ENCODE measurements at places on chromosomes 1 and 21.
A peak's percentile ranks its signal among the peaks of the same experiment; 100 is the strongest.

- no peak for DNase-seq
Measured at GRCh38 chr1:204563780-204564179, 47.6 kb downstream of the MDM4 start.

- no peak for DNase-seq
Measured at GRCh38 chr1:241406421-241406820, 49.4 kb upstream of the RGS7 start.

DNA sequence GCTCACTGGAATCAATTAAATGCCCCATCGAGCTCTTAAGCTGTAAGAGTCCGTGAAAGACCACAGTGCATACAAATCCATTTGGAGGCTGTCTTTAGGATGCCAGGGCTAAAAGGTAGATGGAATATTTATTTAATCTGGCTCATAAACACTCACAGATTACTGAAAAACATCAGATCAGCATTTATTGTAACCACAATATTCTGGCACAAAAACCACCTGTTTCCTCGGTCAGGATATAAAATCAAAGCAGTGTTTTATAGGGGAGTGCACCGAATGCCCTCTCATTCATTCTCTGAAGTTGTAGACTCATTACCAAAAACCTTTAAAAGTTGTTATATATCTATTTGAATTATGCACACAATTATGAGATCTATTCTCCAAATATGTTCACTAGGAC, 500.9 kb downstream of the NEGR1 start:
- DNase-seq = no peak

- DNase-seq = no peak
Measured at GRCh38 chr1:198024782-198025181, 107.6 kb downstream of the LHX9 start.

- no peak for DNase-seq
Measured at GRCh38 chr1:93317207-93317606, 28.5 kb upstream of the DR1 start.

DNA sequence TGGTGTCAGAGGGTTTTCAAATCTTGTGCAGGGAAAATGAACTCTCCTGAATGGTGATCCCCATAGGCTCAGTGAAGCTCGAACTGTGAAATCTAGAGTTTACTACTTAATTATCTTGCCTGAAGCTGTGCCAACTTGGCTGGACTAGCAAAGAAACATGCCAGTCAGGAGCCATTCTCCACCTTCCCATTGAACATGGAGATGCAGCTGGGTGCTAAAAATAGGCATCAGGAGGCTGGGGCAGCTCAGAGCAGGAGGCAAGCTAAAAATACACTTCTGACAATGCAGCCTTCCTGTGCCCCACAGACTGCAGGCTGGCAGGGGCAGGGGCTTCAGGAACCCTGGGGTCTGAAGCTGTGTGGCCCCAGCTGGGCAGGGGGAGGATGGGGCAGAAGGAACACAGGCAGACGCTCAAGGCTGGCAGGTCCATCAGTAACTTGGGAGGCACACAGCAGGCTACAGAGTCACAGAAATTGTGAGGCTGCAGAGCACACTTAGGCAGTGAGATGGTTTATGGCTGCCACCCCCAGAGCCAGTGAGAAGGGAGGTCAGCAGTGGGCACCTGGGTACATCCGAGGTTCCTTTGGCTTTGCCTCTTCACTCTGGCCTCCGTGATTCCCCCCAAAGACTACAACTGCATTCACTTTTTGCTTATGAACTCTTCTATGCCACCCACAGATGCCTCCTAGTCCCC, 155.4 kb upstream of the KCND3 start:
- no peak for DNase-seq

DNA sequence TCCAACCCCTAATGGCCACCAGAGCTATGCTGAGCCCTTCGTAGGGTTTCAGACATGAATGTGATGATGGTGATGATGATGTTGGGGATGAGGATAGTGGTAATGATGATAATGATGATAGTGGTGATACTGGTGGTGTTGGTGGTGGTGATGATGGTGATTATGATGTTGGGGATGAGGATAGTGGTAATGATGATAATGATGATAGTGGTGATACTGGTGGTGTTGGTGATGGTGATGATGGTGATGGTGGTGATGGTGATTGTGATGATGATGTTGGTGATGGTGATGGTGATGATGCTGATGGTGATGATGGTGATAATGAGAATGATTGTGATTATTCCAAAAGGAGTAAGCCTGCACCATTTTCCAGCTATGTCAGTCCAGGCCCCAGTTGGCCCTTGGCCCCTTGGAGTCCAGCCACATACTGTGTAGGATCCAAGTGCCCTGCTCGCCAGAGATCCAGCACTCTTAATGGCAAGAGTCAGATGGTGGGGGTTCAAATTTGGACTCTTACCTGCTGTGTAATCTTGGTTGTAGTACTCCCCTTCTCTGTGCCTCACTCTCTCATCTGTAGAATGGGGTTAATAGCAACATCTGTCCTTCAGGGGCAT, 28.3 kb downstream of the AJAP1 start:
- DNase-seq = no peak

DNA sequence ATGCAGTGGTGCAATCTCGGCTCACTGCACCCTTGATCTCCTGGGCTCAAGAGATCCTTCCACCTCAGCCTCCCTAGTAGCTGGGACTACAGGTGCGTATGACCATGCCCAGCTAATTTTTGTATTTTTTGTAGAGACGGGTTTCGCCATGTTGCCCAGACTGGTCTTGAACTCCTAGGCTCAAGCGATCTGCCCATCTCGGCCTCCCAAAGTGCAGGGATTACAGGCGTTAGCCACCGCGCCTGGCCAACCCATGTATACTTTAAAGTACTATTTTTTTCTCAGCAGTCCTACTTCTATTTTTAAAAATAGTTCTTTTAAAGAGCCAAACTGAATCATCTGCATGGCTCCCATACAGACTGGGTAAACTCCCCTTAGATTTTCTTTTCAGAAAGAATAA, 3.5 kb downstream of the STK40 start:
- DNase-seq = no peak

GRCh38 chr1:42613803-42614131, 44.5 kb upstream of the PPIH start:
- DNase-seq = no peak

GRCh38 chr1:71101839-71102376, 21.1 kb upstream of the ZRANB2 start:
- DNase-seq = no peak

GRCh38 chr1:117834416-117834815, 95.0 kb downstream of the GDAP2 start:
- no peak for DNase-seq

DNA sequence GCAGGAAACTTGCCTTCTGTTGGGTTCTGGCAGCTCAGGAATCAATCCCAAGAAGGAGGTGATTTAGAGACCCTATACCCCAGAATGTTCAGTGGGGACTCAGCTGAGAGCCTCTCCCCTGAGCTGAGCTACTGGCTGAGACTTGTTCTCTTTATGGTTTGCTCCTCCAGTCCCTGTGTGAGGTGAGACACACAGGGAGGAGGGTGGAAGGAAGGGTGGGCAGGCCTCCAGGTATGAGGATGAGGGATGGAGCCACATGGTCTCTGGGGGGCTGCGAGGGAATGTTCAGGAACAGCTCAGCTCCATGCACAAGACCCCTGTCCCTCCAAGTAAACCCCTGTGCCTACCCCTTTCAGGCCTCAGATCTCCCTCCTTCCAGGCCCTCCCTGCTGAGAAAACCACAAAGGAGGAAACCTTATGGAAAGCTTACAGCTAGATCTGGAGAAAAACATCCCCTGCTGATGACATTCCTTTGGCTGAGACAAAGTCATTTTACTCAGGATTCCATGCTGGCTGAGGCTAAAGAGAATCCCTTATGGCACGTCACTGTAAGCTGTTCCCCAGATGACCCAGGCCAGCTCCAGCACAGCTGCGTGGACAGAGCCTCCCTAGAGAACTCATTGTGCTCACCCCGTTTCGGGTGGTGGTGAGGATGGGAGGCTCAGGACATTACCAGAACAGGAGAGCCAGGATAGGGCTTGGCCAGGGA, 91.5 kb upstream of the IPO9 start:
- no peak for DNase-seq

DNA sequence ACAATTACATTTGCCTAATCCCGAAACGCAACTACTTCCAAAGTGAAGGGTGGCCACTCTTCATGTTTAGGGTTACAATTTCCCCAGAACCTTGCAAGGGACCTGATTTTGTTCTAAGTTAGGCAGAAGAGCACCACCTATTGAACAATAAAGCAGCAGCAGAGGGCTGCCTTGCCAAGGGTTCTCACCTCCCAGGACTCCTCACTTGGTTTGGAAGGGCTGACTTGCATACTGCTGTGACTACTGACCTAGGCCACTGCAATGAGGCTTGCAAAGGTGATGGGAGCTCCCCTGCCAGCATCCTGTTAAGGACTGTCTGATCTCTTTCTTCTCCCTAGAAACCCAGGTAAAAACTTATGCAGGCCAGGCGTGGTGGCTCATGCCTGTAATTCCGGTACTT, 14.2 kb downstream of the MTOR start:
- no peak for DNase-seq

DNA sequence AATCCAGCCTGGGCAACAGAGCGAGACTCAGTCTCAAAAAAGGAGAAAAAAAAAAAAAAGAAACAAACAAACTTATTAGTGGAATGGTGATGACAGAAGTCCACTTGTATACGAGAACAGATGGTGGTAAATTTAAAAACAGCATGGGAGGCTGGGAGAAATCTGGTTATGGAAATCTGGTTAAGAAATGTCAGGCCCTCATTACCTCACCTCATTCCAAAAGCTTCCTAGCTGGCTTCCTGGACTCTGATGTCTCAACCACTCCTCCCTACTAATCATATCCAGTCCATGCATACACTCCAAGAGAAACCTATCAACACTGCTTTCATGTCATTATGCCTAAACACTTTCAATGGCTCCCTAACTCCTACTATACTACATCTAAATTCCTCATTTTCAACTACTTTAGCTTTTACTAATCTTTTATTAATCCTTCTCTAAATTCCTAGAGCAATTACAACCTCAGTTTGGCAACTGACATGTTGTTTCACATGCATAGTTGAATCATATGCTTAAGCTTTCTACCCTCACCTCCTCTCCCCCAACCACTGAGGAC, 52.9 kb downstream of the FOXJ3 start:
- DNase-seq = no peak

- DNase-seq = no peak
Measured at GRCh38 chr1:181043025-181043888, 9.5 kb downstream of the MR1 start.

GRCh38 chr21:44485796-44486195, 30.5 kb downstream of the LRRC3 start:
- no peak for DNase-seq

GRCh38 chr1:116471241-116471640, 98.2 kb downstream of the ATP1A1 start:
- no peak for DNase-seq

DNA sequence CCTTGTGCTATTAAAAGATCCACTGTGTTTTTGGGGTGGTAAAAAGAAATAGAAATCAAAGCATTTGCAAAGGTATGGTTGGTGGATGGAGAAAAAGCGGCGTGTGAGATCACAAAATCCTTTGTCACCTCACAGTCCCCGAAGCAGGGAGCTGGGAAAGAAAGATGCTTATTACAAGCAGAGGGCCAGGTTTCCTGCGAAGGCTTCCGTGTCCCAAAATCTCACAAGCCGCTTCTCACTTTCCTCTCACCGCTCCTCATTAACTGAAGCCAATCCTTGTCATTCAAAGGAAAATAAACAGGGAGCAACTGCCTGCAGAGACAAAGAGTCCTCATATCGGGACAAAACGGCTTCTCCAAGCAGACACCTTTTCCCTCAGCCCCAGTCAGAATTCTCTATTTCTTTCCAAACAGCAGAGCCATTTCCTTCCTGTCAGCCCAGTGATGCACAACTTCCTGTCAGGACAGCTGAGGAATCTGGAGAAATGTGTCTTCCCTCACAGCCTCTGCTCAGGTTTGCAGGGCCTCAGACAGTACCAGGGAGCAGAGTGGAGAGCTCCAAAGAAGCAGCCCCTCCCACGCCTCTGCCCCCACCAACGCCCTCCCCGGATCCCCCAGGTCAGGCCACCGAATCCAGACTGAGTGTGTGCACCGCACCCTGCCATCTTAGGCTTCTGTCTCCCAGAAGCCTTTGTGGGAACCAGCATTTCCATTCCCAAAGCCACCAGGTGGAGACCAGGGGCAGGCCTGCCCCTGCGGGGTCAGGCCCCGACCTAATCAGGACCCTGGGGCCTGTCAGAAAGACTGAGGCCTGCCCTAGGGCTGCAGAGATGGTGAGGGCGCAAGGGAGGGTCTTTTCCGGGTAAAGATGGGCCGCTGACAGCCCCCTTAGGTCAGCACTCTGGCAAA, 29.6 kb downstream of the KCNN3 start:
- no peak for DNase-seq

- no peak for DNase-seq
Measured at GRCh38 chr21:34345892-34346291, 17.9 kb upstream of the KCNE2 start.

- DNase-seq = no peak
Measured at GRCh38 chr1:64572222-64572900, 102.4 kb downstream of the CACHD1 start.

- no peak for DNase-seq
Measured at GRCh38 chr1:199352351-199352750, 675.2 kb upstream of the NR5A2 start.

- no peak for DNase-seq
Measured at GRCh38 chr1:10173582-10173981, 36.8 kb upstream of the KIF1B start.

DNA sequence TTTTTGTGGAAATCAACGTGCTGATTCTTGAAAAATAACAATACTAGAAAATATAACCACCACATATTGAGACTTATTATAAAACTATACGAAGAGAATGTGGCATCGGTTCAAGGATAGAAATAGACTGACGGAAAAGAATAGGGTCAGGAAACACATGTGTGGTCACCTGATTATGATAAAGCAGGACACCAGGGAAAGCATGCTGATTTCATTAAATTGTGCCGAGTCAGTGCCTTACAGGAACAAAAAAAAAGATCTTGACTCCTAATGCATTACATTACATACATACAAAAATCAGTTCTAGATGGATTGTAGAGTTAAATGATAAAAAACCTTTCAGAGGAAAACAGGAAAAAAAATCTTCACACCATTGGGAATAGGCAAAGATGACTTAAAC, 43.5 kb upstream of the SERPINC1 start:
- no peak for DNase-seq

GRCh38 chr1:193179094-193179493, 7.3 kb downstream of the B3GALT2 start:
- no peak for DNase-seq

- DNase-seq = no peak
Measured at GRCh38 chr1:12490532-12491142, 127.4 kb downstream of the DHRS3 start.

GRCh38 chr1:245888809-245889208, 618.3 kb downstream of the SMYD3 start:
- DNase-seq = peak; percentile 47

- no peak for DNase-seq
Measured at GRCh38 chr1:3787745-3788605, 8.3 kb downstream of the LRRC47 start.

DNA sequence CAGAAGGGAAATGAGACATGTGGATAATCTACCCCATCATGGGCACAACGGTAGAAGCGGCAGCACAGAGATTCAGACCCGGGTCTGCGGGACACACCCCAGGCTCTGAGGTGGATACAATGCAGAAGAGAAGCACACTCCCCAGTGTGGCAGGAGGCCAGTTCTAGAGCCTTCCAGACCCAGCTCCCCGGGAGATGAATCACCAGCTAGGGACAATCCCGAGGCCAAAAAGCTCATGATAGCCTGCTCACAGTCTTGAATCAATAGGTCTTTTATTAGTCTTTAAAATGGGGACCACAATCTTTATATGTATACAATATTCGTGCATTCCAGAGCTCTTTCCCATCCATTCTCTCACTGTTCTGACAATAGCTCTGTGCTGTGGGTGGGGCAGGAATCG, 57.3 kb upstream of the DIRAS3 start:
- DNase-seq = no peak

Measured in CD4-positive, alpha-beta T cell treated with Interleukin-17A for 1 hour (primary cell).